ENCODE measurements at places on chromosomes 12 and 14. TPM values are rescaled to one million over a fixed set of nuclear protein-coding genes. Genes with fewer than 3 reads are reported as not detected.

Gene ZNF10
- 13.7 TPM for total RNA-seq

Gene IFNG-AS1
- not detected for total RNA-seq

- no peak for DNase-seq
These were observed 76.4 kb downstream of the PPP1R12A start for GRCh38 chr12:79858518-79858917.

- DNase-seq = no peak
These were observed 27.4 kb downstream of the EMP1 start for GRCh38 chr12:13223941-13224340.

Measured in H1 (cell line).